ENCODE measurements at places on chromosomes 1 and 21.

- no peak for DNase-seq
These were observed 127.5 kb downstream of the KCNN3 start for GRCh38 chr1:154742606-154743005.

DNA sequence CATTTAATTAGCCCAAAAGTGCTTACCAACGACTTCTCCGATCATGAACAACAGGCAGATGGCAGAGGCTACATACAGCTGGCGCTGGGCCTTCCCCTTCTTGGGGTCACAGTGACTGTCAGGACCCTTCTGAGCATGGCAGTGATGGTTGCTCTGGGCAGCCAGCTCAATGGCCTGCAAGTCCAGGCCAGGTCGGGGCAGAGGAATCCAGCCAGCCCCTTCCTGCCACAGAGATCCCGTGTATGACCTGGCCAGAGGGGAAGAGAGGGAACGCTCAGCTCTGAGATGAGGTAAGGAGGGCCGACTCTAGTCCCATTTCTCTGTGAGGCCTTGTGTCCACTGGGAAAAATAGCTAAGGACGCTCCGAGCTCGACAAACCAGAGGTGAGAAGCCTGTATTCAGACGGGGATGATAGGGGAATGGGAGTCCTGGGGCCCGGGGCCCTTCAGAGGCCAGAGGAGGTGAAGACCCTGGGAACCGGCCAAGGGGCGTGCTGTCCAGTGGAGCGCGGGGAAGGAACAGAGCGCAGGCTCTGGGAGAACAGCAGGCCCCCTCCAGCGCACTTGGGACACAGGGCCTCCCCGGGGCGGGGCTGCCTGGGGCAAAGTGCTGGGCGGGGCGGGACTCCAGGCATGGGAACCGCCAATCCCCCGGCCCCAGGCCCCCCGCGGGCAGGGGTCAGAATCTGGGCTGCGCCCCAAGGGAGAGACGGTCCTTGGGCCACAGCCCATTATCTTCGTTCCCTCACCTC, 772 bp downstream of the SLC30A2 start:
- no peak for DNase-seq

DNA sequence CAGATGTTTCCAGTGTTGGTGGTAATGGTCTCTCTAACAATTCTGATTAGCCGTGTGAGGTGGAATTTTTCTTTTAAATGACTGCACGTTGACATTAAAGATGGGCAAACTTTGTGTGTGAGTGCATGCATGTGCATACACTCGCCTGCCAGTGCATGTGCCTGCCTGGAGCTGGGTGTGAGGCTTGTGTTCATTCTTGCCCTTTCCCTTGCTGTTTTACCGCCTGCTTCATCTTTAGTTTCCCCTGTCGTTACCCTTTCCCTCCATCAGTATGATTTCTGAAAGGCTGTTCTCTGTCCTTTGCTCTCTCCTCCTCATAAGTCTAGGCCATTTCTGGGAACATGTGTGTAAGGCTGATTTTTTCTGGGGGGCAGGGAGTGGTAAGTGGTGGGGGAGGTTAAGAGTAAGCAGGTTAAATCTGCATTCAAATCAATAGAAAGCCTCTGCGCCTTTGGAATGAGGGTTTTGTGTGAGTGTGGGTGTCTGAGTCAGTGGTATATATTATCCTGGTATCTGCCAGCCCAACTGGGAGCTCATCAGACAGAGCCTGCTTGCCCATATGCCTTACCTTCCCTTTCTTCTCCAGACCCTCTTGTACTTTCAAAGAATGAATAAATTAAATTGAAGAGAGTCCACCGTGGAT, 112.5 kb downstream of the PBX1 start:
- no peak for DNase-seq

DNA sequence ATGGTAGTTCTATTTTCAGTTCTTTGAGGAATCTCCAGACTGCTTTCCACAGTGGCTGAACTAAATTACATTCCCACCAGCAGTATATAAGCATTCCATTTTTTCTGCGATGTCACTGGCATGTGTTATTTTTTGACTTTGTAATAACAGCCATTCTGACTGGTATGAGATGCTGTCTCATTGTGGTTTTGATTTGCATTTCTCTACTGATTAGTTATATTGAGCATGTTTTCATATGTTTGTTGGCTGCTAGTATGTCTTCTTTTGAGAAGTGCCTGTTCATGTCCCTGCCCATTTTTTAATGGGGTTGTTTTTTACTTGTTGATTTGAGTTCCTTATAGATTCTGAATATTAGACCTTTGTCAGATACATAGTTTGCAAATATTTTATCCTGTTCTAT, 87.9 kb downstream of the RPS6KC1 start:
- DNase-seq: no peak

DNA sequence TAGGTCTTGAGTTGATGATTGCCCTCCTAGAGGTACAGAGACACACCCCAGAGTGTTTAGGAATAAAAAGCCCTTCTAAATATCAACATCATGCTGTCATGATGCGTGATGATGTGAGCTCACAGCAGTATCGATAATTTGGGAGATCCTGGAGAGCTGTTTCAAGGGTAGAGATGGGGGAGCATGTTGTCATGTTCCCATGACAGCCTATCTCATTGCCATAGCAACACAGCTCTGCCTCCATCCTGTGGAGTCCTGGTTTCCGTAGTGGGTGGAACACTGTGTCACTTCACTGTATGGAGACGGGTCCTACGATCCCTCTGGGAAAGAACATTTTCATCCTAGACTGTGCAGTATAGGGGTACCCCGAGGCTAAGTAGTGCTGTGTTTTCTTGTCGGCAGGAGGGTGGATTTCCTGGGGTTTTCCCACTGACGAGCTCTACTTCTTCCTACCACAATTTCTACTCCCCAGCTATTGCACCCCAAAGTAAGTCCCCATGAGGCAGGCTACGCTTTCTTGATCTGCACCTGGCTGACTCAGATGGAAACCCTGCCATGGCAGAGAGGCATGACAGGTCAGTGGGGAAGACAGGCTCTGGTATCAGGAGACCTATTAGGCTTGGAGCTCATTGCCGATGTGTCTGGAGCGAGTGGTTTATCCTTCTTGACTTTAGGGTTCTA, 7.2 kb downstream of the KISS1 start:
- no peak for DNase-seq

DNA sequence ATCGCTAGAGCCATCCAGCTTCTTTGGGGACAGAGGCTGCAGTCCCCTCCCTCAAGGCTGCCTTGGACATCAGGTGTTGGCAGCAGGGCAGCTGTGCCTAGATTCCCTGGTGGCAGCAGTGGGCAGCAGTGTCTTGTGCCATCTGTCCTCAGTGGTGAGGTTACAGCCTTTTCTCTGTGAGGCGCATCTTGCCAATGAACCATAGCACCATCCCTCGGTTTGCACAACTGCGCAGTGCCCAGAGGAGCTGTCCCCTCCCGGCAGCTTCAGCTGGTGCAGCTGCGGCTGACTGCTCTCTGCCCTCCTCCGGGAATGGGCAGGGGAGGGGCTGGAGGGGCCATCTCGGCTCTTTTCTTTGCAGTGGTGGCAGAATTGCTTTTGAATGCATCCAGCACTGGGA, 59.0 kb upstream of the C8B start:
- DNase-seq: no peak

GRCh38 chr1:103373991-103374390, 151.5 kb upstream of the RNPC3 start:
- DNase-seq: no peak

- DNase-seq: no peak
These were observed 576.6 kb downstream of the ADGRL2 start for GRCh38 chr1:82377201-82377884.

GRCh38 chr1:160862203-160863060, at the start of gene CD244:
Gene CD244, minus strand, starts transcription at chr1:160862887. Its CDS starts 210 bp downstream, at chr1:160862677.
- DNase-seq: no peak

DNA sequence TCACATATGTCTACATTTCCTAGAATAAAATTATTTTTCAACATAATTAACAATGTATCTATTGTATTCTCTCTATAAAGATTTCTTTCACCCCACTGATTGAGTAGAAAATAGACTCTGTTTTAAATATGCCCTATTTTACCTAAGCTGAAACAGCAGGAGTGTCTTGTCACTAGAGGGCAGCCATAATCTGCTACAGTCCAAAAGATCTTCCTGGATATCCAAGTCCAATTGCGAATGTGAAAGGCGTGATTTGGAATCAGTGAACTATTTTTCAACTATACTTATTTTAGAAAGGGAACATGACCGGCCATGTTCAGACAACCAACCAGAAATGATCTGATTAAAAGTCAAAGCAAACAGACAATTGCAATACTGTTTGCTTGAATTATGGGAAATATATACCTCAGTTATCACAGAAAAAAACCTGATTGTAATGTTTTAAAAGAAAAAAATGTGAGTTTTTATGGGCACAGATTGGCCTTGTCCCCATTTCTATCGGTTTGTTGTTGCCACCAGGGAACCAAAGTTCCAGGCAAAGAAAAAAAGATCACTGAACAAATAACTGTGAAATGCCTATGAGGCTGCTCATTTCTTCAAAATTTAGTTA, 1211.0 kb upstream of the ADGRL4 start:
- DNase-seq: no peak

DNA sequence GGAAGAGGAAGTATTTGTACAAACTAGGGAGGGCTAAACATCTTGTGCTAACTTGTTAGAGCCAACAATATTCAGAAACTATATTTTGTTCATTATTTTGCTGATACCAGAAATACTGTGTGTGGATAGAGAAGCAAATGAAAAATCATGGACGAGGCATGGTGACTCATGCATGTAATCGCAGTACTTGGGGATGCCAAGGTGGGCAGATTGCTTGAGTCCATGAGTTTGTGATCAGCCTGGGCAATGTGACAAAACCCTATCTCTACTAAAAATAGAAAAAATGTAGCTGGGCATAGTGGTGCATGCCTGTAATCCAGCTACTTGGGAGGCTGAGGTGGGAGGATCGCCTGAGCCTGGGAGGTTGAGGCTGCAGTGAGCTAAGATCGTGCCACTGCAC, 13.4 kb downstream of the LRRC41 start:
- DNase-seq: no peak

- DNase-seq: no peak
These were observed 883 bp downstream of the CHODL start for GRCh38 chr21:18245464-18245967.

GRCh38 chr21:41859297-41859980, 19.7 kb downstream of the PRDM15 start:
- no peak for DNase-seq

DNA sequence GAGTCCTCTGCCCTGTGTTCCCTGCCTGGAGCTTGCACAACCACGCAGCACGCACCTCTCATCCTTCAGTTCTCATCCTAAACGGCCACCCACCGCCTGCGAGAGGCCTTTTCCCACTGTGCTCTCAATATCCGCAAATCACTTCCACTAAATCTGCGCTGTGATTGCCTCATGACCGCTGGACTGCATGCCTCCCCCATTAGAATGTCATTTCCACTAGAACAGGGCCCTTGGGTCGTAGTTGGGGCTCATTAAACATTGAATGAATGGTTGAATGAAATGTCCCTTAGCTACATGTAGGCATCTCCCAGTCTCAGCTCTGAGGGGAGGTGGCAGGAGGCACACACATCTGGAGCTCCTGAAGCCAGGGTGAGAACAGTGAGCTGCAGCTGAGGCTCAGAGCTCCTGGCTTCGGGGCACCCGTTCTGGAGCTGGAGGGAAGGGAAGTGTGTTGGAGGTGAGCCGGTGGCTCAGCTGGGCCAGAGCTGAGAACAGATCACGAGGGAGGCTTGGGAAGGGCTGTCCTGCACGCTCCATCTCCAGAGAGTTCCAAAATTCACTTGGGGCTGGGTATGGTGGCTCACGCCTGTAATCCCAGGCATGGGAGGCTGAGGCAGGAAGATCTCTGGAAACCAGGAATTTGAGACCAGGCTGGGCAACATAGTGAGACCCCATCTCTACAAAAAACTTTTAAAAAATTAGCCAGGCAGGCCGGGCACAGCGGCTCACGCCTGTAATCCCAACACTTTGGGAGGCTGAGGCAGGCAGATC, 30.4 kb downstream of the TMEM201 start:
- DNase-seq: no peak

DNA sequence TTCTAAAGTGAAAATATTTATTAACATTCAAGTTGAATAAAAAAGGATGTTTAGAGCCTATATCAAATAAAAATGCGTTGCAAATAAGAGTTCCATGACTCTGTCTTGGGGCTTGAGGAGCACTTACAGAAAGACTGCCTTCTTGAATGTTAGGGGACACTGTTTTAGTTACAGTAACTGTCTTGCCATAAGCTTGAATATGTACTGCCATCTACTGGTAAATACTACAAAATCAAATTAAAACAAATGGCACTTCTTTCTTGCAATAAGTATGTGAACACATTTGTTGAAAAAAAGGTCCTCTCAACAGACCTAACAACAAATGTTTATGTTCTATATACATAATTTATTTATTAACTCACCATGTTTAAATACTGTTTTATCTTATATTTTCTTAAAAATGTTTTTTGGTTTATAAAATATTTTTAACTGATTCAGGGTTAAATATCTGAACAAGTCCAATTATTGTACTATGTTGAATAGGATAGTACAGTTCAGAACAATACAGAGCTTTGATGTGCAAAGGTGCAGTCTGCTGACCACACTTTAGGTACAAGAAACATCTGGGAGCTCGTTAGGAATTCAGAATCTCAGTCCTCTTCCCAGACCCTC, 199.5 kb downstream of the LRRIQ3 start:
- no peak for DNase-seq

DNA sequence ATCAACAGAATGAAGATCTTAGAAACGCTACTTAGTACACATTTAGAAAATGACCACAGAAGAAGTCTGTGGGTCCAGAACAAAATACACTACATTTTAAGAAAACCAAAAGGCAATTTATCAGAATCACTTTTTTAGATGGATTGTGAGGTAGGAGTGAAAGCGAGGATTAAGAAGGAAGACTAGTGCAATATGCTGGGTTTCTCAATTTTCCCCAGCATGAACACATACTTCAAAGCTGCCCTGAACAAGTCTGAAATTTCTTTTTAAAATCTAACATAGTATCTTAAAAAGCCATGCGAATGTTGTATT, 200.5 kb downstream of the SLC45A1 start:
- no peak for DNase-seq

GRCh38 chr1:16294219-16295212, 57.5 kb upstream of the CPLANE2 start:
- no peak for DNase-seq

DNA sequence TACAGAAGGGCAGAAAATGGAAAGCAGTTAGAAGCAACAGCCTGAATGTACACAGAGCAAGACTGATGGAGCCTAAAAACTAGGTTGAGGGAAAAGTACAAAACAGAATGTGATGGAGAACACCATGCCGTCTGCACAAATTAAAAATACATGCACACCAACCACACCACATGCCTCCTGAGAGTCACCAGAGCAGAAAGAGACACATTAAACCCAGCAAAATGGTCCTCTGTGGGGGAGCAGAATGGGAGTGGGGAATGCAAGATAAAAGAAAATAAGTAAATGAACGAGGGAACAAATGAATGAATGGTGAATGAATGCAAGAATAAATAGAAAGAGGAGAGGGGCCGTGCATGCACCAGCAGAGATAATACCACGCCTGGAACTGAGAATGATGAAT, 24.1 kb downstream of the PADI2 start:
- DNase-seq: no peak

- DNase-seq: no peak
These were observed 50.6 kb upstream of the LAPTM5 start for GRCh38 chr1:30808067-30808662.

Measured in activated CD4-positive, alpha-beta T cell treated with anti-CD3 and anti-CD28 coated beads for 1 hour (primary cell).